ENCODE measurements at places on chromosomes 7 and 10.
A peak's percentile ranks its signal among the peaks of the same experiment; 100 is the strongest.

- no peak for DNase-seq
Measured at GRCh38 chr7:67359900-67360299, 363.3 kb downstream of the TYW1 start.

DNA sequence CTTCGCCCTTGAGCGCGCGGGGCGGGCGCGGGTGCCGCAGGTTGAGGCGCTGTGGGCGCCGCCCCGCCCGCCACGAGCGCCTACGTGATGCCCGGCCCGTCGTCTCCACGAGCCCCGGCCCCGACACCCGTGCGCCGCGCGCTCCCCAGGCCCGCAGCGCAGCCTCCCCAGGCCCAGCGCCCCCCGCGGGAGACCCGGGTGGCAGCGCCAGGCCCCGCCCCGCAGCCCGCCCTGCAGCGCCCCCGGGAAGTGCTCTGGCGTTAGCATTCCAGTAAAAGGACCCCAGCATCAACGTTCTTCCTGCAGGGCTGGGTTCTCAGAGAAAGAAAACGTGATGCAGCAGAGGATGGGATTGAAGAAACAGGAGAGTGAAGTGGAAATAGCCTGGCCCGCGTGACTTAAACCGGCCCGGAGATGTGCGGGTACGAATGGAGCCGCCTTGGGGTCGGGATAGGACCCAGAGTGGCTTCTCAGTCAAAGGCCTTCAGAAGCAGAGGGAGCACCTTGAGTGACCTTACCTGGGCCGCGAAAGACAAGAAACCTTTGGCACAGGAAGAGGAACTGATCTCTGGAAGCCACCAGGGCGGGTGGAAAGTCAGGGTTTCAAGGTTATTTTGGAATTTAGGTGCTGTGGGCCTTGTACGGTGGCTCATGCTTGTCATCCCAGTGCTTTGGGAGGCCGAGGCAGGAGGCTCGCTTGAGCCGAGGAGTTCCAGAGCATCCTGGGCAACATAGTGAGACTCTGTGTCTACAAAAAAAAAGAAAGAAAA, 1.8 kb downstream of the PFKP start:
- no peak for DNase-seq

DNA sequence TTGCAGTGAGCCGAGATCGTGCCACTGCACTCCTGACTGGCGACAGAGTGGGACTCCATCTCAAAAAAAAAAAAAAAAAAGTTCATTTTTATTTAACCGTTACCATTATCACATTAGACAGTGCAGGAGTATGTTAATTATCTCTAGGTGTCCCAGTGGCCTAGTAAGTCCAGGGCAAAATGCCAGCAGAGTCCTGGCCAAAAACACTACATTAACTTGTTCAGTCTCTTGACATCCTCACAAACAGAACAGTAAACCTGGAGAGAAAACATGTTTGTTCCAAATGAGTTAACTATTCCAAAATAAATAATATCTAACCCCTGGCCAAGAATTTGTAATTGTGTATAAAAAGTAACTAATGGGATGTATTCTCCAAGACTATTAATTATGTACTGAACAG, 43.2 kb downstream of the PTPRZ1 start:
- peak; percentile 7 for DNase-seq

DNA sequence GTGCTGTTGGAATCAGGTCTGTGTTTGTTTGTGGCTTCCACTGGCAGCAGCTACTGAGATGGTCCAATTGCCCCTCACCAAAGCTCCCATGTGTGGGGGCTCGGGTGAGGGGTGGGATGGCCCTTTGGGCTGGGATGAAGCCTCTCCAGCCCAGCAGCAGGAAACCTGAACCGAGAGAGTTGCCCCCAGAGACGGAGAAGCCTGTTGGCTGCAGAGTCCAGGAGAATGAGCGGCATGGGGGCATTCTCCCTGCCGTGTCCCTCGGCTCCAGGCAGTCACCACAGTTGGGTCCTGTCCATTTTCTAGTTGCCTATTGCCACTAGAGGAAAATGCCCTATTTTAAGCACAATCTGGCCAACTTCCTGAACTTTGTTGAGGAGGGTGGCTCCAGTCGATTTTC, 222.2 kb upstream of the PPP2R2D start:
- DNase-seq: no peak

DNA sequence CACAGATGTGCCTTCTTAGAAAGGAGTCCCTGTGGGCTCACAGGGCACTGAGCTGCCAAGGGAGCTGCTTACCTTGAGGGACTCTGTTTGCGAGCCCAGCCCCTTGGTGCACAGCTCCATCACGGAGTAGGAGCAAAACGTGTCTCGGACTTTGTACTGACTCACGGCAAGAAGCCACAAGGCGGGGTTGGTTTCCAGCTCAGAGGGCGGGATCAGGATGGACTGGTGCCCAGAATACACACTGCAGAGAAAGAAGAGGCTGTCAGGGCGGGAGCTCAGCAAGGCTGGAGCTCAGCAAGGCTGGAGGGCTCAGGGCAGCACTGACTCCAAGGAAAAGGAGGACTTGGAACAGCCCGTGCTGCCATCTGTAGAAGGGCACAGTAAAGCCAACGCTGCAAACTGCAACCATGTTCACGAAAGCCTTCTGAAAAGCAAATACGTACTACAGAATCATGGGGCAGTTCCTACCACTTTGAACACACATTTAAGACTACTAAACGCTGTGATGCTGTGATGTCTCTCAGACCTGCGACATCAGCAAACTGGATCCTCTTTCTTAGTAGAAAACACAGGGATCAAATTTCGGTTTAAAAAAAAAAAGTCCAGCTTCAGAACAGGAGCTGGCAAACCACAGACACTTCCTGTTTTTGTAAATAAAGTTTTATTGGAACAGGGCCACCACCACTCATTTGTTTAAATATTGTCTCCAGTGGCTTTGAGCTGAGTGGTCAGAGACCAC, 194.3 kb downstream of the ZMYND11 start:
- peak; percentile 68 for DNase-seq

DNA sequence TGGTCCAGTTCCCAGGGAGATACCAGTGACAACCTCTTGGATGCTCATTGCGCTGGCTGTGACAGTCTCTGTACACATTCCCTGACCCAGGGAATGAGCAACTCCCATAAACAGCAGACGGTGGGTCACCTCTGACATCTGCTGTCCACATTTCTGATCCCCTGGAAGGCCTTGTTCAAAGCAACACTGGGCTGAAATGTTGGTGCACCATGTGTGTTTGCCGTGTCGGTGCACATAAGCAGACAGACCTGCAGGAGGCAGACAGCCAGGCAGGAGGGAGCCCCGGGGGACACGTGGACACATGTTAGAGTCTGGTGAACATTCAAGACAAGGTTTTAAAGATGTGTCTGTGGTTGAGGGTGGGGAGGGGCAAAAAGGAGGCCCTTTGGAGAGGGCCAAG, 254.9 kb downstream of the PLXNA4 start:
- DNase-seq: no peak

- no peak for DNase-seq
Measured at GRCh38 chr10:52782554-52782953, 10.0 kb upstream of the MBL2 start.

DNA sequence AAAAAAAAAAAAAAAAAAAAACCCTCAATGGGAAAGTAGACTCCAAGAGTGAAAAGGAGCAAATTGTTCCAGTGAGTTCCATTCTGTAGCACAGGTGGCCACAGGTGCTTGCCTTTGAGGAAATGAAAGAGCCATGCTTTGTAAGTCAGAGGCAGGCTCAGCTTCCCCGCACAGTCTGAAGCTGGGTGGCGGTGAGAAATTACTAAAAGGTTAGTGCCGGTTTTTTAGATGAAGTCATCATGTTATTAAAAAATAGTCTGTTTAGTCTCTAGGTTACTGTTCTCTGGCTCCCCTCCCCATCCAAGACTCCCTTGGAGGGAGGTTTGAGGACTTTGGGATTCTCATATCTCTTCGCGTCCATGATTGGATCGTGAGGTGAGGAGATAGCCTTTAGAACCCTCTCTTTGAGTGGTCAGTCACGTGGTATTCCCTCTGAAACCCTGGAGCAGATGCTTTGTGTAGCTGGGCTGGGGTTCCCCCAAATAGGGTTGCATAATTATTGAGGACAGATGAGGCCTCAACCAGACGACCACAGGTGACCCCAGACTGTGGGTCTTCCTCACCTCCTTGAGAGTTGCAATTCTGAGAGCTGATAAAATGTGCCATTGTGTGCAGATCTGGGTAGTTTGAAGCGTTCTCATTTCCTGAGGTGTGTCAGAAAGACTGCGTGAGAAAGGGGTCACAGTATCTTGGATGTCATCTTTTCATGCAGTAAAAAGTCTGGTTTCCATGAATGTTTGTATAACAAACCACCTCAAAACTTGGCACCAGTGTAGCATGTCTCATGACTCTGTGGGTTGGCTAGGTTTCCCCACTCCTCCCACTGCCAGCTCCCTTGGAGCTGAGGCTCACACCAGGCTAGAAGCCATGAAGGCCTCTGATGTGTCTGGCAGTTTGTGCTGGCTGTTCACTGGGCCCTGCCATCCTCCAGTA, 27.1 kb downstream of the OGDH start:
- DNase-seq: no peak

- no peak for DNase-seq
Measured at GRCh38 chr10:3692387-3692999, 92.5 kb downstream of the KLF6 start.

GRCh38 chr10:3906511-3907111, 121.6 kb upstream of the KLF6 start:
- no peak for DNase-seq
